ENCODE measurements at places on chromosomes 7 and 10.

DNA sequence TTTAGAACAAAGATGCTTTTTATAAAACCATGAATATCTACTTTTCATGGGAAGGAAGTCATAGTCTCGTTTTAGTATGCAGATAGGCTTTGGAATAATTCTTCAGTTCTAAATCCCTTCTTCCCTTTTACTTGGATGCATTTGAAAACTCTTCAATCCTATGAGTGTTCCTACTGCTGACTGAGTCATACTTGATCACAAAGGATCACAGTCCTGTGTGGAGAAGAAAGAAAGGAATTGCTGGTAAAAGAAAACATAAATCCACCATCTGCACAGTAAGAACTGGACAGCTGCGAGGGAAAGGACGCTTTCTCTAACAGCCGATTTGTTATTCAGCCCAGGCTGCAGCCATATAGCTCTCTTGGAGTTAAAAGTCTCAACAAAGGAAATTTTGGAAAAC lies 209.9 kb downstream of the SEMA3E start:
- DNase-seq, result no peak

GRCh38 chr7:156105337-156106106 lies 293.3 kb upstream of the SHH start:
- no peak for DNase-seq

DNA sequence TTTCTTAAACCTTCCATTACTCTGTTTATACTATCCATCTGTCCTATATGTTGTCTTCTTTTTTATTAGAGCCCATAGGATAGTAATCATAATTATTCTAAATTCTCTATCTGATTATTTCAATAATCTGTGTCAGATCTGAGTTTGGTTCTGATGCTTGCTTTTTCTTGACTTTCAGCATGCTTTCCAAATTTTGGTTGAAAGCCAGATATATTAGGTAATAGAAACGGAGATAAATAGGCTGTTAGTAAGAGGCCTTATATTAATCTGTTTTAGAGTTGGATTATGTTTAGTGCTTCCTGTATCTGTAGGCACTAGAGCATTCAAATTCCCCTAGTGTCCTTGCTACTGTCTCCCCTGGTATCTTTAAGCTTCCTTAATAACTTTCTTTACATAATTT lies 939.9 kb upstream of the GHITM start:
- no peak for DNase-seq

DNA sequence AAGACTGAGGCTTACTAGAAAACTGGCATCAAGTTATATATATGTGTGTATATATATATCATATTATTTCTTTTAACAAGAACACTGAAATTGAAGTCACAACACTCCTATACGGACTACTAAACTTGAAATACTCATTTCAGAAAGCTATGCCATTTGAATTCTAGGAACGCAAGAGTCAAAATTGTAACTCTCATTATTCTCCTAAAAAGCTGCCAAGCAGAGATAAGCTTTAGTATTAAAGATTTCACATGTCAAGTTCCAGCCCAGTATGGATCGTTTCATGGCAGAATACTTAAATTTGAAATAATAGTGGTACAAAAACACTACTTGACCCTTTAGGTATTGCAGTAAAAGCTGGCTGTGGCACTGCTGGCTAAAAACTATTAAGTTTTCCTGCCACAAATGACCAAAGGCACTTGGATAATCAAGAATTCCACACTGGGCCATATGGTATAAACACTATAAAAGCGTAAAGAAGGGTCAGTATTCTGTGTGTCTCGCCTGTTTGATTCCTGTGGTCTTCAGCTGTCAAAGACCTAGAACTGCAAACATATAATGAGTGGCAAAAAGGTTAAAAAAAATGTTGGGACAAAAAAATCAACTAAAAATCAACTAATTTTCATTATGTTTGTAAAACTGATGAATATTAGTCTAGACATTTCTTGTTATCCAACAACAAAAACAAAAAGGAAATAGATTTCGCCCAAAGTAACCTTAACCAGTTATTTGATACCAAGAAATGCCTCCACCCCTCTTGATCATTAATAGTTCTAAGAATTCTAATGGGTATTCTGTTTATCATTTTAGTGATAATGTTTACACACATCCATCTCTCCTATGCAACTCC lies 2.4 kb downstream of the CCDC71L start:
- no peak for DNase-seq

DNA sequence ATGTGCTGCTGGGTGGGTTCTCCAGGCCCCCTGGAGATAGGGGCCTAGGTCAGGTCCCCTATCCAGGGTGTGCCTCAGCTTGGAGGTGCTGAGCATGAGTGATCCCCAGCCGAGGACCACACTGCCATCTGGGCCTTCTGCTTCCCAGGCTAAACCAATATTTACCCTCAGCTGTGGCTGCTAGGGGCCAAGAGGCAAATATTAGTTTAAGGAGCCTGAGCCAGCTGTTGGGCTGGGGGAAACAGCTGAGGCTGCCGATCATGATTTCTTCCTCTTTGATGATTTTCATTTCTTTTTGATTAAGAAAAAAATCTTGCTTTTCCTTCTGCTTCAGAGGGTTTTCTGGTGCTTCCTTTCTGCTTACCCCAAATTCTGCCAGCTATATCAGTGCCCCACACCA lies 83.4 kb downstream of the NEURL1 start:
- no peak for DNase-seq

Measured in activated CD4-positive, alpha-beta memory T cell treated with anti-CD3 and anti-CD28 coated beads for 36 hours (primary cell).